ENCODE measurements at places on chromosomes 2 and 18.

GRCh38 chr2:238952261-238952919 lies 104.5 kb downstream of the TWIST2 start:
- DNase-seq, result no peak

DNA sequence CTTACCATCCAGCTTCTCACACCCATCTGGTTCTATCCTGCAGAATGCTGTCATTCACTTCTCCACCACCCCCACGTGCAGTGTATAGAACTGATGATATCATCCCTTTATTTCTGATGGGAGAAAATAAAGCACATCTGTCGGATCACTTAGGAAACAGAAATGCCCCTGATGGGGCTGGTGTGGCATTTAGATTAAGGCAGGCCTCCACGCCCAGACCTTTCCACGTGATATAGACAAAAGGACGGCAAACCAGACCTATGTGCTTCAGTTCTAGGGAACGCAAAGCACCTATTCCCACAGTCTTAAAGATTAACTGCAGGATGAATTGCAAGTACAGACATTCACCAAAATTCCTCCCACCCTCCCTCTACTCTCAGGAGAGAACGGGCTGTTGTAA lies 27.6 kb upstream of the CABLES1 start:
- no peak for DNase-seq

DNA sequence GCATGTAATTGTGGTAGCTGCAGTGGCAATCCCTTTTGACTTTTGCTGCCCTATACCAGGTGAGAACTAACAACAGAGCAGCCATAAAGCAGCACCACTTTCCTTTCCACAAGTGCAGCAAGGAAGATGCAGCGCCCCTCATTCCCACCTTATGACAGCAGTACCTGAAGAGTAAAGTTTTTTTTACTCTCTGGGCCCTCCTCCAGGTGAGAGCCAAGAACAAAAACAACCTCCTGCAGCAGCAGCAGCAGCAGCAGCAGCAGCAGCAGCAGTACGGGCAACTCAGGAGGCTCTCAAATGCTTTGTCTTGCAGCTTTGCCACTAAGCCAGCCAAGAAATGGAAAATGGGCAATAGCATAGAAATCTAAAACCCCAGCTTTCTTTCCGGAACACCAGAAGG lies 397.5 kb downstream of the FIGN start:
- no peak for DNase-seq

DNA sequence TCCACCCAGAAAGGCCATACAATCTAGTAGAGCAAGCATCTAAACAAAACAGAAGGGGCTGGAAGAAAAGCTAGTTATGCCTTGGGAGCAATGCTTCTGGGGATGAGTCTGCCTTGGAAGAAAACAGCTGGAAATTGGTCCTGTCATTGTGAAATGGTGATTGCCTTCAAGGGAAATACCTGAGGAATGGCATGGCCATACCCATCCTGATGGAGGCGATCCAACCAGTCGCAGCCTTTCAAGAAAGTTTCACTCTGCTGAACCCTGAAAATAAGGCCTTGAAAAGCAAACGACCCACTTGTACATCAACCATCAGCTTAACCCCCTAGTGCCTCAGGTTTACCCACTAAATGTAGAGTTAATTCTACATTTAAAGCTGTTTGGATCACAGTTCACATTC lies 72.6 kb upstream of the PID1 start:
- no peak for DNase-seq
